T follicular helper cell (primary cell): ENCODE measurements at places on chromosomes 5 and 9.

GRCh38 chr5:96838201-96839070 is 30.7 kb upstream of the ERAP1 start:
- DNase-seq, result no peak

GRCh38 chr5:86526811-86527348 is 90.9 kb upstream of the COX7C start:
- no peak for DNase-seq

DNA sequence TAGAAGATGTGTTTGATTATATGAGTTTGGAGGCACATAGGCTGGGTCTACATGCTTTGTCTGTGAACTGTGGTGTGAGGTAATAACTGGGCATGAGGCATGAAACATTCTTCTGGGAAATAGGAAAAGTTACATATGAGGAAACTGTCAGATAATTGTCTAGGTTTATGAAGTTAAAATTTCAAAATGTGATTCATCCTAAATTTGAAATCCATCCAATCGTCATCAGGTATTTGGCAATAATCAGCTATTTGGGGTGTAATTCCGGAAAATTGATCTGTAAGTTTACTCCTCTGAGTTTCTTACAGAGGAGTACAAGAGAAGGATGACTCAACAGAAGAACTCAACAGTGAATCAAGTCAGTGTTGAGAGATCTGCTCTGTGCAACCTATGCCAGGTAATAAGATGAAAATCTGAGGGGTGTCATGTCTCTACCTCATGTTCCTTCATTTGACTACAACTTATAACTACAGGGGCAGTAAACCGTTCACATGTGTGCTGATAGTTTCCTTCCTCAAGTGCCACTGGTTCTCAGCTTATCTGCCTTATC is 1171.6 kb upstream of the CDH18 start:
- DNase-seq, result no peak

GRCh38 chr9:104675611-104676010 is 18.7 kb upstream of the OR13D1 start:
- no peak for DNase-seq

GRCh38 chr9:106755736-106756135 is 107.2 kb upstream of the ZNF462 start:
- no peak for DNase-seq

GRCh38 chr9:3863111-3863528 is 337.3 kb upstream of the RFX3 start:
- DNase-seq, result no peak

DNA sequence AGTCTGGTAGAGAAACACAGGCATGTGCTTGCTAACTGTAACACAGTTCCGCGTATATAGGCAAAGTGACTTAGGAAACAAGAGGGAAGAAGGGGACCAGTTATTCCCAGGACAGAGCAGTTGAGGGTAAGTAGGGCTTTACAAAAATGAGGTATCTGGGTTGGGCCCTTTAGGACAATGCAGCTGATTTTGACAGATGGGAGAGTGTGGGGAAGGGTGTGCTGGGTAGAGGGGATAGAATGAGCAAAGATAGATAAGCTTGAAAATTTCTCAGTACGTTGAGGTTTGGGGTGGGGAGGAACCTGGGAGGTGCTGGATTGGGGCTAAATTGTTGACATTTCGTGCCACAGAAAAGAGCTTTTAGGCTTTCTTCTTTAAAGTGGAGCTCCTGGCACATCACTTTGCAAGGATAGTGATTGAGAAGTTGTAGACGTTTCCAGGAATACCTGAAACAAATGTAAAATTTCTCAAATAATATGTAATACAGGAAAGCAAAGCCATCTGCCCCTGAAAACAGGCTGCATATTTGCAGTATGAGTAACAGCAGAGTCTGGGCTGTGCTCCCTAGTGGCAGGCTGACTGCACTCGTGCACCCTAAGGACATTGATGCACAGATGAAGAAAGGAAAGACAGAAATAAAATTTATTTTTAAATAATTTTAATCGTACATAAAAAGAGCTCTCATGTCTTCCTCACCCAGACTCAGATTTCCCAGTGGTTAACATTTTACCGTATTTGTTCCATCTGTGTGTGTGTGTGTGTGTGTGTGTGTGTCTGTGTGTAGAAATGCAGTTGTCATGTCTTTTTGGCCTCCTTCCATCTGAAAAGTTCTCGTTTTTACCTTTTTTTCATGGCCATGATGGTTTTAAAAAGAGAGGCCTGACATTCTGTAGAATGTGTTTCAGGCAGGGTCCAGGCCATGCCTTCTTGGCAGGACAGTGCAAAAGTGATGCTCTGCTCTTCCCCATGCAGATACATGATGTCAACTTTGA is 144.9 kb upstream of the DMRT1 start:
- DNase-seq, result no peak

GRCh38 chr9:130347931-130348330 is 82.4 kb downstream of the HMCN2 start:
- no peak for DNase-seq

GRCh38 chr9:2727966-2728613 is 10.8 kb downstream of the KCNV2 start:
- DNase-seq, result no peak

DNA sequence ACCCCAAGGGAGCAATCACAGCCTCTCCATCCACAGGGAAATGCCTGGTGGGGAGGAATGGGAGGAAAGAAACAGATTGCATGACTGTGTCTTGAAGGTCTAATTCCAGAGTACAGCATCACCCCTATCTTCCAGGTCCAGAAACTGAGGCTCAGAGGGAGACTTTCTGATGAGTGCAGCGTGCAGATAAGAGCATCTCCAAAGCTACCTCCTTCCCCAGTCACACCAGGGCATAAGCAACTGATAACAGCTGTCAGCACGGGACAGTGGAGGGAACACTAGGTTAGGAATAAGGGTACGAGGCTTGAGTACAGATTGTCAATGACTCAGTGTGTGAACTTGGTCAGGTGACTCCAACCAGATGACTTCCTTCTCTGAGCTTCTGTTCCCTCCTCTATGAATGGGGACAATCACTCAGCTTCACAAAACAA is 126.9 kb downstream of the KCNIP1 start:
- no peak for DNase-seq

GRCh38 chr9:137676998-137677397 is 58.2 kb downstream of the EHMT1 start:
- no peak for DNase-seq

GRCh38 chr5:167947306-167947705 is 344.1 kb upstream of the WWC1 start:
- no peak for DNase-seq
